ENCODE measurements at places on chromosomes 6 and 20.

DNA sequence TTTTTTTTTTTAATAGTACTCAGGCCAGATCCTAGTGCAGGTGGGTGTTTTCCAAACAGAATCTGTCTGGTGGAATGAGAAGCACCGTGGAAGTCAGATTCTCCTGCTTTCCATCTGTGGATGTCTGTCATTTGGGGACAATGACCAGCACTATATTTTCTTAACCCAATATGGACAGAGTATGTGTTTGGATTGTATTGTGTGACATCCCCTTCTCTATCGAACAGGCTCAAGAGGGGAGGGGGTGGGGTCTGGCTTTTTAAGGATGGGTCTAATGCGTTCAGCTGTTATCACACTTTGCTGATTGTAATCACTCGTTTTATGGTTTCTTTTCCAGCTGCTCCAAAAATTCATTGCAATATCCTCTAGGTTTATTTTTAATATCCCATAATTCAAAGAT is 197.5 kb upstream of the CEP162 start:
- DNase-seq = no peak

DNA sequence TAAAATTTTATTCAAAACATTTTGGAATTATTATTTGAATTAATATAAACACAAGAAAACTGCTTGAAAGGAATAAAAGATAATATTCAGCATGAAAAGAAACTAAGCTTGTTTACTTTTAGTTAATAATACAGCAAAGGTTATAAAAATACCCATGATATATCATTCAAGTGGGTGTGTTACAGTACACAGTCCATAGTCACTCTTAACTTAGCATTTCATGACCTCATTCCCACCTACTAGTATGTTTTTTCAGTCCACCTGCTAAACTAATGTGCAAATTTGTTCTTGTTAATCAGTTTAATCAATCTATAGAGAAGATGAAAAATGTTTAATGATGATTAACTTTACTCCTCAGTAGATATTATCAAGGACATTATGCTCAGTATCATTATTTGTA is 841.4 kb upstream of the EPHA7 start:
- no peak for DNase-seq

DNA sequence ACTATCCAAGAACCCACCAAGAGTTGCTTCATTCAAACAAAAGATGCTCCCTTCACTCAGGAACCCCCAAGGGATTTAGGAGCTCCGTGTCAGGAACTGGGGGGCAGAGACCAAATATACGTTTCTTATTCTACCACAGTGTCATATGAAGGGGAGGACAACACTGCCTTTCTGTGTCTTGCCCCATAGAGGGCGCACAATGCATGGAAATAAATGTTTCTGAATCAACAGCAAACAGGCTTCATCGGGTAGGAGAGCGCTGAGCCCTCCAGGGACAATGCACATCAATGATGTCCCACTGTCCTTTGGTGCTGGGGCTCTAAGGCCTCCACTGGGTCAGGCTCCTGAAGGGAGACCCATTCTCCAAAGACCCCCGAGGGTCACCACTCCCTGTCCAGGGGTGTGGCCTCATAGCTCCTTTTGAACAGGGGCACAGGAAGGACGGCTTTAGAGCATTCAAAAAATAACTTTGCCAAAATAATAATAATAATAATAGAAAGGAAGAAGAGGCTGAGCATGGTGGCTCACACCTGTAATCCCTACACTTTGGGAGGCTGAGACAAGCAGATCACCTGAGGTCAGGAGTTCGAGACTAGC is 31.1 kb downstream of the PLG start:
- peak; percentile 29 for DNase-seq

GRCh38 chr6:165705941-165706340 is 42.9 kb upstream of the PDE10A start:
- DNase-seq = no peak

GRCh38 chr20:64154590-64155257 is 9.5 kb upstream of the MYT1 start:
- no peak for DNase-seq

- DNase-seq = no peak
Measured at GRCh38 chr6:1075880-1076279, 236.0 kb upstream of the FOXQ1 start.

DNA sequence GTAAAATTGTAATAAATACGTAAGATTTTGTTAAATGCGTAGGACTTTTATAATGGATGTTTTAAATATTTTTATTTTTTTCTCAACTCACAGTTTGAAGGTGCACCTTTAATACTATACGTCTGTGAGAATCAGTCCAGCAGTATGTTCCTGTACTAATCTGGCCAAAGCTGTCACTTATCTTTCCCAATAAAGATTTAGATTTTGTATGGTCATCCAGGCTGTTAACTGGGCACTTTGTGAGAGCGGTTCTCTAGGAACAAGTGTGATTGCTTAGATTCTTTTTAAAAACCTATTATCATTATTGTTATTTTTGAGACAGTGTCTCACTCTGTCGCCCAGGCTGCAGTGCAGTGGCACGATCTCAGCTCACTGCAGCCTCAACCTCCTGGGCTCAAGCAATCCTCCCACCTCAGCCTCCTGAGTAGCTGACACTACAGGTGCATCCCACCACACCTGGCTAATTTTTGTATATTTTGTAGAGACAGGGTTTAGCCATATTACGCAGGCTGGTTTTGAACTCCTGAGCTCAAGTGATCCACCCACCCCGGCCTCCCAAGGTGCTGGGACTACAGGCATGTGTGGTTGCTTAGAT is 1.7 kb downstream of the DCBLD1 start:
- DNase-seq = no peak

- no peak for DNase-seq
Measured at GRCh38 chr6:10382728-10383330, 32.0 kb downstream of the TFAP2A start.

- DNase-seq = no peak
Measured at GRCh38 chr6:148959008-148959407, 212.2 kb downstream of the UST start.

DNA sequence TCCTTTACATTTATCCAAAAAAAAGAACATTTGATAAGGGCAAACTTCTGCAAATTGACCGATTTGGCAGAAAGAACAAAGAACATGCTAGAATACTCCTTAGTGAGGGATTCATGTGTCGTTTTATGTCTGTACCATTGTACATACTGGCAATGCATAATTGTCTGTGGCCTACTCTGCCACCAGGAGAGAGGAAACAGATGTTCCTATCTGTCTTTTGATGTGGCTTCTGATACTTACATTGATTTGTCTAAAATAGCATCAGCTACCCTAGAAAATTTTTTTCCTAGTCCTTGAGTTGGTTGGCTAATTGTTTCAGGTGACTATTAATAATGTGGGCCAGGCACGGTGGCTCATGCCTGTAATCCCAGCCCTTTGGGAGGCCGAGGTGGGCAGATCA is 654.1 kb downstream of the KIF16B start:
- DNase-seq = no peak

DNA sequence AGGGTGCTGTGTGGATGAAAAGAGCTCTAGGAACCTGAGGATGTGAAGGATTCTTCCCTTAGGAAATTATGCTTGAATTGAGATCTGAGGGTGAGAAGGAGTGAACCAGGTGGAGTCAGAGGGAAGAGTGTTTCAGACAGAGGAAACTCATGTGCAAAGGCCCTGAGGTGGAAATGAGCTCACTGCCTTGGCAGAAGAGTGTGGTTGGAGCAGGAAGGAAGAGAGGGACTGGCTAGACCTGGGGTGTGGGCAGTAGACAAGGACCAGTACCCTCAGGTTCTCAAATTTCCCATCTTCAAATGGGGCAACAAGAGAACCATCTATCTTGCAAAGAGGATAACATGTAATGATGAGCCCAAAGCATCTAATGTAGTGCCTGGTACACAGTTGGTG is 24.0 kb upstream of the GTSF1L start:
- no peak for DNase-seq

- DNase-seq = no peak
Measured at GRCh38 chr6:159203304-159204005, 34.3 kb downstream of the FNDC1 start.

DNA sequence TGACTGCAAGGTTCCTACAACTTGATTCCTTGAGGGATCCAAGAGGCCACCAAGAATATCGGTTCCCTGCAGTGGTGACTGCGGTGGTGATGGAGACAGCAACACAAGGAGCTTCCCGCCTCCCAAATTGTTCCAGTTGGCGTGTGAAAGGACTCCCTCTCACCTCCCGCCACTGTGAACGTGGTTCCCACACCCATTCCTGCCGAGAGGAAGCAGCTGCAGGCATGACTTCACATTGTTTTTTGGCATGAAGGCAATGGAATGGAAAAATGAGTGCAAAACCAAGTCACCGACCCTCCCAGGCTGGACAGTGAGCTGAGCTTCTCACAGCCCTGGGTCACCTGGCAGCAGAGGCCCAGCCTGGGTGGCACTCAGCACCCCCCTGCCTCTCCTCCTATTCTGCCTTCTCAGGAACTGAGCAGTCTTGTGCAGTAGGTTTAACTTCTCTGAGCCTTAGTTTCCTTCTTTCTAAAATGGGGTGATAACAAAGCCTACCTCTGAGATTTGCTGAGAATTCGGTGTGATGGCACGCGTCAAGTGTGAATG is 75.0 kb downstream of the CNKSR3 start:
- no peak for DNase-seq

DNA sequence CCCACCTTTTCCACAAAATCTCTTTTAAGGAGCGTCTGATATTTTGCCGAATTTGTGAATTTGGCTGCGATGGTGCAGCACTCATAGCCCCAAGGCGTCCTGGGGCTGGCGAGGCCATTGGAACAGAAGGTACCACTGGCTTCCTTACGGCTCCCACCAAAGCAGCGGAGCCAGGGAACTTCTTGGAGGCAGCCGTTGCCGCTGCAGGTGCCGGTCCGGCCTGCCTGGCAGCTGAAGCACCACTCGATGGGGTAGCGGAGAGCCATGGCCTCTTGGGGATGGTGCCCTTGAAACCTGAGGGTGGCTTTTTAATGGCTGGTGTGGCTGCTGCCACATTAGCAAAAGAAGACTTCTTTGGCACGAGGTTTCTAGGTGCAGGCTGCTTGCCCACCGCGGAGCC is 29.8 kb downstream of the DIDO1 start:
- DNase-seq = no peak

DNA sequence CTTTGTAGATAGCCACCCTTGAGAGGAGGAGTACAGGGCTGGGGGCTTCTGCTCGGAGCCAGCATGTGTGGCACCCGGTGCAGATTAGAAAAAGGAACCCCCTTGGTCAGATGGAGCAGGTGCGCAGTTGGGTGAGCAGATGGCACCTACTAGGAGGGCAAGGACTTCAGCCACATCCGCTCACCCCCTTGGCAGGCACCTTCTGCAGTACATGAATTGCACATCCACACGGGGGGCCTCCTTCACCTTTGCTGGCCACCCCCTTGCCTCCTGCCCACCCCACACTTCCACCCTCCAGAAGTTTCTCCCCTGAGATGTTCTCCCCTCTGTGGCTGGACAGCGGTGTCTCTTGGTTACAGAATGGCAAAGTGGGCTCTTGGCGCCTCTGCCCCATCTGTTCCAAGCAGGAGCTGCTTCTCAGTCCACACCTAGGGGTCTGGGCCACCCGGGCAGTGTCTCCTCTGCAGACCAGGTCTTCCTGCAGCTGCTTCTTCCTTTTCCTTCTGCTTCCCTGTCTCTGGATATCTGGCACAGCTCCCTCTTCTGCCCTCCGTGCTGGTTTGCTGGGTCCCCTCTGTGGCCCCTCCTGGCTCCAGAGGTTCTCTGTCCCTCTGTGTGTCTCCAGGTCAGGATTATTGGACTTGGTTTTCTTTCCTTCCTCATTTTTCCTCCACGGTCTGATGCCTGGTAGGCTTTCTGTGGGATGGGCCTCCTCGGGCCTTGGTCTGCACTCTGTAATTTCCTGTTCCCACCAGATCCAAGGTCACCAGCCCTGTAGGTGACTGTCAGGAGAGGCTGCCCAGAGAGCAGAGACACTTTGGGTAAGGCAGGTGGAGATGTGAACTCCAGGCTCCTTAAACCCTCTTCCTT is 4.1 kb downstream of the MDFI start:
- no peak for DNase-seq

- no peak for DNase-seq
Measured at GRCh38 chr6:167590193-167590592, 236.5 kb upstream of the AFDN start.

DNA sequence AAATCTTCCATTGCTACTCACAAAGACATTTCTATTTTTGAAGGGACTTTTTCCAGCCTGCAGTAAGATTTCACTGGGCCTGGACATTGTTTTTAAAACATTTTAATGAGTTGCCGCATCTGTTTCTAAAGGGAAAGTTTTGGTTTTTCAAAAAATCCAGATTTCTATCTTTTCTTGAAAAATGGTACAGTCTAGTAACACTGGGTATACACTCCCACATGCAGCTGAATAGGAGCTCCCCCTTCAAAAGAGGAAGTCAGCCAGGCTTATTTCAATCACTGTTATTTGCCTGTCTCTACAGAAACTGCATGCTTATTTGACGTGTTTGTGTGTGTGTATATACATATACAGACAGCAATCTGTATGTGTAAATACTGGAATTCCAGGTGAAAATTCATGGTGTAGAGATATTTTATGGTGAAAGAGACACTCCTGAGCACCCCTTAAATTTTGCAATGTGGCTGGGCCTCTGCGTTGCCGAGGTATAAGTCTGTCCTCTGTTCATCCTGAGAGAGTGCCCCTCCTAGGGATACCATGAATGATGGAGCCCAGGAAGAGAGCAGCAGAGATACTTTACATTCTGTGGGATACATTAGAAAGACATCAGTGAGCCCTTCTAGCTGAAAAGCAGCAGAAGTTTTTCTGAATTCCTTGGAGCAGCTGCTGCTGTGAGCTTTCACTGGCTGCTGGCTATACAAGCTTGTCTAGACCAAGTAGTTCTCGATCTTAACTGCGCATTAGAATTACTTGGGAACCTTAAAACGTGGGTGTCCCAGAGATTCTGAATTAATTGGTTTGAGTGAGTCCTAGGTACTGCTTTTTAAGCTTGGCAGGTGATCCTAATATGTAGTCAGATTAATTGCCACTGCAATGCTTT is 12.0 kb upstream of the ABRACL start:
- no peak for DNase-seq

GRCh38 chr6:40559056-40559455 is 28.1 kb downstream of the LRFN2 start:
- DNase-seq = no peak
